ACHN (cell line): ENCODE measurements at places on chromosomes 6 and 20.

GRCh38 chr6:169978615-169979161 lies 227.3 kb downstream of the ERMARD start:
- no peak for DNase-seq

- DNase-seq, result no peak
Observed at GRCh38 chr6:73870907-73871306, 174.9 kb downstream of the CD109 start.

GRCh38 chr20:15440049-15440820 lies 1102.8 kb upstream of the FLRT3 start:
- DNase-seq, result no peak

DNA sequence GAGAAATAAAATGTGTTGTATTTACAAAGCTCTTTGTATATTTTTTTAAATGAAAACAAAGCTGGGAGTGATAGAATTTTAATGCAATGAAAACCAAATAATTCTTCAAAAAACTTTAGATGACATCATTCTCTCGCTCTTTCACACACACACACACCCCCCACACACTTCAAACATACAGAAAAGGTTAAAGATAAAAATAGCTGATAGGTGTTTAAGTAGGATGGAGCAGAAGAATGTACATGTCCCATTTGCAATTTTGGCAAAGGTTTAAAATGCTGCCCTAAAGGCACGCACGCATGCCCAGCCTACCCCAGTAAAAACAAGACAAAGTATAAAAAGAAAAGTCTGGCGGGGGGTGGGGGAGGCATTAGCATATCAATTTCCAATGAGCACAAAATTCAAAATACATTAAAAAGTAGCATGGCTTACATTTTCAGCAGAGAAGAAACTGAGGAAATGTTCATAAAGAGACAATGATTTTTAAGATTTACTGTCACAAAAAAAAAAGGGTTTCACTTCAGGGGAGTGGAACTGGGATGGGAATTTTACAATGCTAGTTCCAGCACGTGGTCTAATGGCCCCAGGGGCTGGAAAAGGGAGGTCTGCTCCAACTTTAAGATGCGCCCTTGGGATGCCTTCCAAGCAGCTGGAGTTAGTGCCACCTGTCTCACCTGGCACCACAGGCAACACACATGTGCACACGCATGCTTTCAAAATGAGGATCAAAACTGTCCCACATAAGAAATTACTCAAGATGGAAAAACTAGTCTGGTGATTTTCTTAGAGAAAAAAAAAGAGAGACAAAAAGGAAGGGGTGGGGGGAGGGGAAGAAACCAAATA lies 55.1 kb upstream of the NFATC2 start:
- DNase-seq, result no peak

- DNase-seq, result no peak
Observed at GRCh38 chr20:13883425-13883824, 98.6 kb downstream of the NDUFAF5 start.

DNA sequence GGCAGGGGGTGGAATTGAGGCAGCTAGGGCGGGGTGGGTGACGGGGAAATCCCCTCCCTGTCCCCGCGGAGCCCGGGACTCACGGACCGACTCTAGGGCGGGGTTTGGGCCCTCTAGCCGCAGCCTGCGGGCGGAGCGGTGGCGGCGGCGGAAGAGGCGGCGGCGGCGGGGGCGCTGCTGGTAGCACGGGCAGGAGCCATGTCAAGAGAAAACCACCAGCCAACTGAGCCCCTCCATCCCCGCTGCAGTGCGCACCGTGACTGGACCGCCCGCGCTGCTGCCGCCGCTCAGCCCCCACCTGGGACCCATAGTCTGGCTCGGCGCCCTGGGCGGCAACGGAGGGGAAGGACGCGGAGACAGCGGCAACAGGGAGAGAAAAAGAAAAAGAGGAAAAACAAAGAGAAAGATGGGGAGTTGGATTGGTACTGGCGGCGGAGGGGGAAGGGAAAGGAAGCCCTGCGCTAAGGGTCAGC lies 1.2 kb upstream of the C6orf62 start:
- DNase-seq, result peak; percentile 55

DNA sequence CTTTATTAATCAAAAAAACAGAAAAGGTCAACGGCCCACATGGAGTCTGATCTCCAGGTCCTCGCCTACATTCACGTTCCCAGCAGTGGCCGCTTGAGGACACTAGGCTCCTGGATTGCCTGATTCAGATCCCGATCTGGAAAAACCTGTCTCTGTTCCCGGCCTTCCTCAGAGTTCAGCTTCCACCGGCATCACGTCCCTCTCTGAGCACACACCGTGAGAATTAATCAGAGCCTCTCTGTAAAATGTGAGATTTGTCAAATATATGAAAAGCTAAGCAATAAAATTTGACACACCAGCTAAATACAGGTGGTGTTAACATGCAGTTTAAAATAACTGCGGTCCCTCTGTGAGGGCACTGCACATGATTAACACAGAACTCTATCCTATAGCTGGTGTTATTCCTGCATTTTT lies 122.8 kb upstream of the COL21A1 start:
- peak; percentile 83 for DNase-seq

DNA sequence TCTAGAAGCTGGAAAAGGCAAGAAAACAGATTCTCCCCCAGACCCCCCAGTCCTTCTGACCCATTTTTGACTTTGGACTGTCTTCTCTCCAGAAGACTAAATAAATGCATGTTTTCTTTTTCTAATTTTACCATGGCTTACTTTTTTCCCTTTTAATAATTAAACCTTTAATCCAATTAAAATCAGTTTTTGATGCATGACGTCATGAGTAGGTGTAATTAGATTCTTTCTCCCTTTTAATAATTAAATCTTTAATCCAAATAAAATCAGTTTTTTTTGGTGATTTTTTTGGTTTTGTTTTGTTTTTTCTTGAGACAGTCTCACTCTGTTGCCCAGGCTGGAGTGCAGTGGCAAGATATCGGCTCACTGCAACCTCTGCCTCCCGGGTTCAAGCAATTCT lies 13.2 kb upstream of the NCOA5 start:
- no peak for DNase-seq

- DNase-seq, result no peak
Observed at GRCh38 chr6:151705993-151706733, 101.3 kb upstream of the ESR1 start.

- DNase-seq, result no peak
Observed at GRCh38 chr6:74604279-74604678, 601.6 kb downstream of the COL12A1 start.

- DNase-seq, result no peak
Observed at GRCh38 chr6:23282252-23283021, 713.1 kb downstream of the HDGFL1 start.

DNA sequence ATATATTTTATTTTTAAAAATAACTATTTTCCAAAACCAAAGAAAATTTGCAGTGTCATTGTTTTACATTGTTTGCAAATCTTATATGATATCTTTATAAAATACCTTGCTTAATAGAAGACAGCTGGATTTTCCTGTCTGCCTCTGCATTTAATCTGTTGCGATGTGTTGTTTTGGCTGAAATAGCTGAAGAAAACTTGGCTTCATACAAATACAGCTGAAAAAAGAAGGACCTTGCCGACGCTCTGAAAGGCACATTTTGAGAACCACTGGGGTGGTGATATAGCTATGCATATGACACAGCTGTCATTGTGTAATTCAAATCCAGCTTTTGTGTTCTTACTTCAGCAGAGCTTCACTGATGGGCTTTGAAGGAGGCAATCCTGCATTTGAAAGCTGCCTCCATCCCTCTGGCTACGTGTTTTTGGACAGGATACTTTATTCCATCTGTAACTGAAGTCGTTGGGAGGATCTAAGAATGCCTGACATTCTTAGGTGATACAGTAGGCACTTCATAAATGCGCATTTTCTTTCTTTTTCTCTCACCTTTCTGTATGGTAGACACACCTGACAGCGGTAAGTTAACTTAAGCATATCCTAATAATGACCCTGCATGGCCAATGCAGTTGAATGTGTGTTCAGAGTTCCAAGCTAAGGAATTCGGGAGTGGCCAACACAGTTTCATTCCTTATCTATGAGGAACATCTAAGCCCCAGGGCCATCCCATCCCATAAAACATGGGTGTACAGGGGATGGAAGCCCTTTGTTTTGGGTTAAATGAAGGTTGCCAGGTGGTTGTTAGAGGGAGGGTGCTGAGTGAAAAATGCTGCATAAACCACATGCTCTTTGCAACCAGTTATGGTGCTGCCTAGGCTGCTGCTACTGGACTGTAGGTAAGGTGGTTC lies 213.0 kb downstream of the TFAP2A start:
- no peak for DNase-seq

GRCh38 chr6:2230659-2231277 lies 14.6 kb downstream of the GMDS start:
- DNase-seq, result no peak

- no peak for DNase-seq
Observed at GRCh38 chr6:105135056-105135455, 44.8 kb downstream of the POPDC3 start.

DNA sequence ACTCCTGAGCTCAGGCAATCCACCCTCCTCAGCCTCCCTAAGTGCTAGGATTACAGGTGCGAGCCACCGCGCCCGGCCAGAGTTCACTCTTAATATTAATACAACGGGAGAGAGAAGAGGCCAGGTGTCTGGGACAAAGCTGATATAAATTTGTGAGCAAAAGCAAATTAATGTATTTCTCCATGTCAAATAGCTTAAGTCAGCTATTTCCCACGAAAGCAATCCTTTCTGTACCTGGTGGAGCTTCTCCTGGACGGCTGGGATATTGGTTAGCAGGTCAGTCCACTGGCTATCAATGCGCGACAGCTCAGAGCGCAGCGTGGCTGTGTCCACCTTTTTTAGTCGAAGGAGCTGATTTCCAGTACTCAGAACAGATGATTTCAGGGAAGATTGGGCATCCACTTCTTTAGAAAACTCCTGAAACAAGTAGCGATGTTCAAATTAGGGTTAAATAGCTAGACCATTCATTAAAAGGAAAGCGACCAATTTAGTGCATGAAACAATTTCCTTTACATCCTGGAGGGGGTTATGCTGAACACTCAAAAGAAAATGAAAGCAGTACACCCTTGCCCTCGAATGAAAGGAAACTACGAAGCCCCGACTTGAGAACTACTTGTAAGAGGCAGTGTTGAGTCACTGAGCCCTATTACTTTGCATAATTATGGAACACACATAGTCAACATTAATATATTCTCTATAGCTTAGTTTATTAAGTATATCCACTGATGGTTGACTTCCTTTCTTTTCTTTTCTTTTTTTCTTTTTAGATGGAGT lies 403.4 kb downstream of the SYNE1 start:
- DNase-seq, result no peak

DNA sequence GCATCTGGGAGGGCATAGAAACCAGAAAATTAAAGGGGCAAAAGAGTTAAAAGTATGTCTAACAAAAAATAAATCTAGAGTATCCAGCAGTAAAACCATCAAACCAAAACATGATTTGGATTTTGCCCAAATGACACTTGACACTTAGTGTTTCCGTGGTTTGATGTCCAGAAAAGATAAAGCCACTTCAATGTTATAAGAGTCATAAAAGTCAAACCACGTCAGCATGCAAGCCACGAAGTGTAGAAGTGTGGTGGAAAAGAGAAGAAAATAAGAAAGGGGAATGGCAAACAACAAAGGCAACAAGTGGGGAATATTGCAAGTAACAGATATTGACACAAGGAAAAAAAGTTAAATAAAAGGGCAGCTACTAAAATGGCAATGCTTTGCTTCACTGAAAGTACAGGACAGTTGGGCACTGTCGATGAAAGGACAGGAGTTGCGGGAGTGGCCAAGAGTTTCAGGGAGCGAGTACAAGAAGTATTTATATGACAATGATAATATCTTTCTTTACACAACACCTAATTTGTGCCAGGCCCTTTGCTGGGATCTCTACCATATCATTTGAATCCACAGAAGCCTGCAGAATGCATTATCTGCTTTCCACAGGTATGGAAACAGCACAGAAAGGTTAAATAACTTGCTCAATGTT lies 6.3 kb upstream of the HDDC2 start:
- no peak for DNase-seq

DNA sequence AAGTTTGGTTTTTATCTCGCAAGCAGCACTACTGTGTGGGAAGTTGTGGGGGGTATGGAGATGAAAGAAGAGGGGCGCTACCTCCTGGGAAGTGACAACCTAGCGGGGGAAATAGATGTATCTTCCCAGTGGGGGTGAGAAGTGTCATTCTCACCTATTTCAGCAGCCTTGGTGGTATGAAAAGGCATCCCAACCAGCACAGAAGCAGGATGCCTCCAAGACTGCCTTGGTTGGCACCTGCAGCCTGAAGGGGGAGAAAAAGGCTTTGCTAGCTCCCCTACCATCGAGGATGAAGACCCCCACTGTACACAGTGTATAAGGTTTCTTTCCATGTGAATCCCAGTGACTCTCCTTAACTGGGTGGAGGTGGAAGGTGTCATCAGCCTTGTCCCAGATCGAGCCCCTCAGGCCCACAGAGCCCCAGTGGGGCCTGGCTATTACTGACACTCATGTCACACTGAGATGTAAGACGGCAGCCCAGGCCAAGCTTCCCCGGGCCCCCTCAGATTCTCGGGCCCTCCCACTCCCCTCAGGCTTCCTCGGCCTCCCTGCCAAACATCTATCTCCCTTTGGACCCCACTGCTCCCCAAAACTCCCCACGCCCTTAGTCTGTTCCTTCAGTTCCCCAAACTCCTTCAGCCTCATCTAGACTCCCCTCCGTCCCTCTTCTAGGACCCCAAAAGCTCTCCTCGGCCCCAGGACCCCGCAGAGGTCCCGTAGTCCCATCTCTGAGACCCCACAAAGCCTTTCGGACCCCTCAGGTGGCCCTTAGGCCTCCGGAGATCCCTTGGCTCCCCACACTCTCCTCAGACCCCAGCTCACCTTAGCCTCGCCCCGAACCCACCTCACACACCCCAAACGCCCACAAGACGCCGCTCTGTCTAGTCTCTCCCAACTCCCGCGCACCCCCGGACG lies 688 bp downstream of the COMMD7 start:
- no peak for DNase-seq

GRCh38 chr6:2108700-2109306 lies 136.6 kb downstream of the GMDS start:
- no peak for DNase-seq

DNA sequence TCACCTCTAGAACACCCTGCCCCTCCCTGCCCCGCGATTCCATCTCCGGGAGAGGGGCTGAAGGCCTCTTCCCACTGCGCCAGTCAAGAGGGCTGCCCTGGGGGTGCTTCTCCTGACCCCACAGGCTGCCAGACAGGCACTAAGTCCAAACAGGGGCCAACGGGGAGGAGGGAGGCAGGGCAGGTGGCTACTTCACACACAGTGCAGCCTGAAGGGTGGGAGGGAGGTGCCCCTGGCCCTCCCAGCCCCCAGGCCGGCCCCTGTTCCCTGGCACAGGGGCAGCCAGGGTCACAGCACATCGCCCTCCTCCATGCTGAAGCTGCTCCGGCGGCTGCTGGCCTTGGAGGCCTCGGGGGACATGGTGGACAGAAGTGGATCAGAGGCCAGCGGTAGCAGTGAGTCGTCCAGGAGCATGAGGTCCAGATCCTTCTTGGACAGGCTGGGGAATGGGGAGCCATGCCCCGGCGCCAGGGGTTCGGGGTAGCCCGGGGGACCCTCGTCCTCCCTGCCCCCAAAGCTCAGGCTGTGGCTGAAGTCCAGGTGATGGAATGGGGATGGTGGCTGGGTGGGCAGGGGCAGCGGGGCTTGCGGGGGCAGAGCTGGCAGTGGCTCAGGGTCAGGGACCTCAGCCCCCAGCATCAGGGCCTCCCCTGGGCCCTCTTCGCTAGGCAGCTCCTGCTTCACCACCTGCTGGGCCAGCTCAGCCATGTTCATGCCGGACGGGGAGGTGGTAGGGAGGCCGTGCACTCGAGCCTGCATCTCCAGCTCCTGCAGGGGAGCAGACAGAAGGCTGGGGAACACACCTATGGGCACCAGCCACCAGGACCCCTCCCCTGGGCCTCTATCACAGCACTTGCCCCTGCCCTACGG lies 46.3 kb downstream of the MDFI start:
- DNase-seq, result no peak

GRCh38 chr6:5206920-5207561 lies 53.7 kb downstream of the LYRM4 start:
- DNase-seq, result no peak
